ENCODE measurements at places on chromosomes 5 and 9. TPM values are rescaled to one million over a fixed set of nuclear protein-coding genes. Genes with fewer than 3 reads are reported as not detected.

Gene SEMA6A
- 1.0 TPM for total RNA-seq

Gene SLC45A2
- not detected for total RNA-seq

Gene GHR
- 0.55 TPM for total RNA-seq

Gene SCGB3A2
- not detected for total RNA-seq

Gene GPR150
- 0.69 TPM for total RNA-seq

Gene PCDHAC1
- 2.7 TPM for total RNA-seq

Gene PRLR
- 0.35 TPM for total RNA-seq

Gene GAS1
- 0.65 TPM for total RNA-seq

Gene CDO1
- total RNA-seq = 0.55 TPM

Gene IL13
- total RNA-seq = not detected

Gene KIAA1958
- 21.8 TPM for total RNA-seq

Gene P4HA2
- total RNA-seq = 441 TPM

Gene GDA
- 14.6 TPM for total RNA-seq

Gene GLRA1
- total RNA-seq = not detected

Gene BTNL8
- total RNA-seq = 0.35 TPM

Gene ANKRD31
- total RNA-seq = 0.25 TPM

Gene DOCK8
- 1.6 TPM for total RNA-seq
